ENCODE measurements at places on chromosomes 3 and 15. TPM values are rescaled to one million over a fixed set of nuclear protein-coding genes. Genes with fewer than 3 reads are reported as not detected.

DNA sequence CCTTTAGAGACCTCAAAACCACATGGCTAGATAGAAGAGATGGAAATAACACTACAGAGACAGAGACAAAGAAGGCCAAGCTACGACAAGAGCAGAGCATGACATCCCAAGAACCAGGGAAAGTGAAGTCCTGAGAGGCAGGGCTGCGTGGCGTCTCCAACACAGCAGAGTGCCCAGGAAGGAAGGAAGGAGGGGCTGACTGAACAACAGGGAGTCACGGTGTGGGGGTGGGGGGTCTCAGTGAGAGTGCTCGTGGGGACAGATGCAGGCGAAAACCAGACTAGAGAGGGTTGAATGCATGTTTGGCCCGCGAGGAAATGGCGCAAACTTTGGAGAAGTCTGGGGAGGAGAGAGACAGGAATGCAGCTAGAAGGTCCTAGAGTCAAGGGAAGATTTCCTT, 44.0 kb downstream of the ADAMTS17 start:
- no peak for DNase-seq

DNA sequence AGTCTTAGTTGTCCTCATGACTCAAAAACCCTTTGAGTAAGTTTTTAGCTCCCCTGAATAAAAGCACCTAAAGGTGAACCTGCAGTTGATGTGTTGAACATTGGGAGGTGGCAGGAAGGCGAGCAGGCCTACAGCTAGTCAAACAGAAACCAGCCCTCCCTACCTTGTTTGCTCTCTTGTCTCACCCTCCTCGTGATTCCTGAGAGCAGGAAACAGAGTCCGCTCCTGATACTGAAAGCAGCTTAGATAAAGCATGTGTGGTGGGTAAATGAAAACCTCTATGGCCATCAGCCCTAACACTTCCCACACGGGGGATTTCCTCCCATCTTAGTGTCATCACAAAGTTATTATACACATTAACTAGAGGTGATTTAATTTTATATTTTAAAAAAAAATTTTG, 21.8 kb upstream of the CLDN18 start:
- no peak for DNase-seq

DNA sequence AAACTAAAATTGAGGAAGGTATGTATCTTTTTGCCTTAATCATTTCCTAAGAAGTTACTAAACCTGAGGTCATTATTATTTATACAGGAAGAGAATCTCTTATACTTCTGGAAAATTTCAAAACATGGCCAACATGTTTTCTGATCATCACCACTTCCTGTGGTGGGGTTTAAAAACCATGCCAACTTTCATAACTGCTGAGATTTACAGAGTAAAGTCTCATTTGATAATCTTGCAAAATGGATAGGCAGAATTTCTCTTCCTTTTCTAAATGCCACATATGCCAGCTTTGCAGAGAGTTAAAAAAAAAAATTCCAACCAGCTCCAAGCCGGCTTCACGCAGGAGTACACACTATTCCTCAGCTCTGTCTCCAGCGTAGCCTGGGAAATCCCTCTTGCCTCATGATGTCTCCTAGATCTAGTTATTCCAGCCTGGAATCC, 124.3 kb upstream of the SPRED1 start:
- DNase-seq, result peak; percentile 74

- no peak for DNase-seq
These were observed 92.0 kb downstream of the CADM2 start for GRCh38 chr3:85050821-85051220.

DNA sequence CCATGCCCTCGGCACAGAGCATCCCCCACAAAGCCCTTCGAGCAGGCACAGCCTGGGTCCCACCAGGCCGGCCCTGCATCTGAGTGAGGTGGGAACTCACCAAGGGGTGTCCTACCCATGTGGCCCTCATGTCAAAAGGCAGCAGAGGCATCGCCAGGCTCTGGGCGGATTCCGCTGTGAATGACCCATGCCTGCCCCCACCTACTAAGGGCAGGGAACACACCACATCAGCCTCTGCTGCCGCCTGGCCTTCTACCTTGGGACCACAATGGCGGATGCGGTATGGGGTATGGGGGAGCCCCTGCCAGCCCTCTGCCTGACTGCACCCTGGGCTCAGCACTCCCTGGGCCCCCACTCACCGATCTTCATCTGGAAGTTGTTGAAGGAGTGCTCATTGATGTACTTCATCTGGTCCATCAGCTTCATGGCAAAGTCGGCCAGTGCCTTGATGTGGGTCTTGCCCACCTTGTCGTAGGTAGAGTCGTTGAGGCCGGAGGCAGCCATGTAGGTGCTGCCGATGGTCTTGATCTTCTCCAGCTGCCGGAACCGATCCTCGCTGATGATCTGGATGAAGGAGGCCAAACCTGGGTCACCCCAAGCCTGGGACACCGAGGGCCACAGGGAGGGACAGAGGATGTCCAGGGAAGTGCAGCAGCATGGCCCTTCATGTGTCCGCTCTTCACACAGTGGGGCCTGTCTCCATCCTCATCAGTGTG, 87.8 kb downstream of the SEC22A start:
- DNase-seq, result no peak

TKT gene
- total RNA-seq, result 380 TPM

GRCh38 chr15:62745621-62746225, 296.8 kb upstream of the TPM1 start:
- no peak for DNase-seq
